ENCODE measurements at places on chromosomes 5 and 9.

DNA sequence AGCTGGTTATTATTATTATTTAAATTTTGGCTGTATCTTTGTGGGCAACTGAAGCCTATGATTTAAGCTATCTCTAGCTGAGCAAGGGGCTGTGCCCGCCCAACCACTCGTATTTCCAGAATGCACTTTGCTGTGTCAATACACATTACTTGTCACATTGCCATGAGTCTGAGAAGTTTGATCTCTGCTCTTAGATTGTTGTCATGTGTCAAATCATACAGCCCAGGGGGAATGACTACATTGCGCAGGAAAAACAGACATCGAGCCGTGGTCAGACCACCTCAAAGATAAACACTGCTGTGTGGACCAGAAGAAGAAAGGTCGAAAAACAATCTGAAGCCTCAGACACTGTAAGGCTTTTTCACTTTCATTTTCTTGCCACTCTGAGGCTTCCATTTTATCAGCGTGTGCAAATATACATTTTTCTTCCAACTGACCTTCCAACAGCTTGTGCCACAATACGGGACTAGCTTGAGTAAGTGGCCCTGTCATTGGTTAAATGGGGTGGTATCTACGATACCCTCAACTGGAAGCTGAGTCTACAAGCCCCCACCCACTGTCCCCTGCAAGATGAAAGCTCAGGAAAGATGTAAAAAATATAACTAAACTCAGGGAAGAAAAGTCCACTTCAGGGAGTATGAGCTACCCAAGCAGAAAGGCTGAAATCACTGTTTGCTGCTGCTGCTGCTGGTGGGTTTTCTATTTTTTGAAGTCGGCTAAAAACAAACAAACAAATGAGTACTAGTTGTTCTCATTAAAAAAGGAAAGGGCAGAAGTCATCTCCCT lies 603.0 kb downstream of the BNC2 start:
- DNase-seq: no peak

DNA sequence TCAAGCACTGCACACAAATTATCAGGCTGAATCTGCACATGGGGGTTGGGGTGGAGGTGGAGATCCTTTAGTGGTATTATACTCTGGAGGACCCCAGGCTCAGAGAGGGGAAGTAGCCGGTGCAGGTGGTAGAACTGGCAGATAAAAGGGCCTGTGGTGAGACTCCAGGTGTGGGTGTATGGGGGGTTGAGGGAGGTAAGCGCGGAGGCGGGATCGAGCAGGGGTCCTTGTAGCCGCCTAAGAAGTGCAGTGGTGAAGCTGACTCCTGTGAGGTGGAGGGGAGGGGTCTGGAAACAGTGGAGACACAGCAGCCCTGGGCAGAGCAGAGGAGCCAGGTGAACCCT lies 841 bp downstream of the ACSL6 start:
- DNase-seq: no peak

- no peak for DNase-seq
These were observed 51.5 kb downstream of the CTNND2 start for GRCh38 chr5:11852717-11853087.

DNA sequence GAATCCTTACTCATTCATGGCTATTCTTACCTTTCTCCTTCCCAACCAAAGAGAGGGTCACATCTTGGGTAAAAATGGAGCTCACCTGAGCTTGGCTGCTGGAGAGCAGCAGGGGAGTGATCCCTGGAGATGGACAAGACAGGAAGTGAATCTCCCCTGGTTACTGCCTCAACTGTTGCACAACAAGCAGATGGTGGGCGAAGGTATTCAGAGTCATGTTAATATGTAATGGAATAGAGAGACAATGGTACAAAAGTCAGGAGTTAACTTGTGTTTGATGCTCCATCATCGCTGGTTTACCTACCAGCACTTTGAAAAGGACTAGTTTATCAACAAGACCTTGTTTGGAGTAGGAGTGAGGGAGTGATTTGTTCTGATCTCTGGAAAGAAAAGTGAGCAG lies 13.0 kb upstream of the PLPP1 start:
- DNase-seq: no peak

DNA sequence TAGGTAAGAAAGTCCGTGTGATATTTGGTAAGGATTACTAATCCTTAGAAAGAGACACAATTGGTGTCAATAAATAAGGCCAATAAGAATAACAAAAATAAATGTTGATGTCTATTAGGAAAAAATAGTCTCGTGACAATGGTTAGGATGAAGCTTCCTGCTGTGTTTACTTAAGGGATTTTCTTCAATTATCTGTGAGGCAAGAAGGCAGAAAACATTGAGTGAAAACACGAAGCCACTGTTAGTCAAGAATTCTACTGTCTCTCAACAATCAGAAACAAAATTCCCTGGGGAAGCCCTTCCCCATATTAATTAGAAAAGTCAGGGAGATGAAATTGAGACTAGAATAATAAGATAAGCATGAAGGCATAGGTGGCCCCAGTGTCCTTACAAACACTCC lies 149.0 kb downstream of the SYK start:
- no peak for DNase-seq

- DNase-seq: no peak
These were observed 22.4 kb upstream of the LTC4S start for GRCh38 chr5:179771311-179771895.

DNA sequence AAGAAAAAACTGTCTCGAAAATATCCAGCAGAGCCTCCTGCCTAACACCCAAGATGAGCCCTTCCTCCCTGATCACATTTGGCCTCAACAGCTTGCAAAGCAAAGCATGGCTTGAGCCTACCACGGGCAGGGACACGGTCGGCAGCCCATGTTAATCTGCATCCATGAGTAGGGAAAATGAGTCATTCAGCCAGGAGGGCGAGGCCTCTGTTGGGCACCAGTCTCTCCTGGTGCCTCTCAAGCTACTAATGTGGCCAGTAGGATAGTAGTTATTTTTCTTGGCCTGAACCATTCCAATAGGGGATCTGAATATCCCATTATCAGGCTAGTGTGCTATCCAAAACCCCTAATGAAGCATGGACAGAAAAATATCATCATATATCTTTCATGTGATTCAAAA lies 43.0 kb upstream of the SHB start:
- DNase-seq: no peak

DNA sequence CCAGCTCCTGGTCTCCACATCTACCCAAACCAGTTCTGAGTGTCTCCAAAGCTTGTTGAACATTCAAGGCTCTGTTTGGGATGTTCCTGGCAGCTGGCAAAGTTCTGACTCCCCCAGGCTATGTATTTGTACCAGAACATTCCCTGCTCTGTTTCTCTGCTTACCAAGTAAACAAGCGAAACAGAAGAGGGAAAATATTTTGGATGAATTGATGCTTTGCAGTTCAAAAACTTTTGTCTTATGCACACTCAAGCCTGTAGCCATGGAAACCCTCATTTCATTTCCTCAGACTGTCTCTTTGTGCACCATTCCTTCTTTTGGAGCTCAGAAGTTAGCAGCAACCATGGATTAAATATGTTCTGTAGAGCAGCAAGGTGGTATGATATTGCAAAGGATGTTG lies 145.8 kb downstream of the ACTL7B start:
- DNase-seq: no peak

DNA sequence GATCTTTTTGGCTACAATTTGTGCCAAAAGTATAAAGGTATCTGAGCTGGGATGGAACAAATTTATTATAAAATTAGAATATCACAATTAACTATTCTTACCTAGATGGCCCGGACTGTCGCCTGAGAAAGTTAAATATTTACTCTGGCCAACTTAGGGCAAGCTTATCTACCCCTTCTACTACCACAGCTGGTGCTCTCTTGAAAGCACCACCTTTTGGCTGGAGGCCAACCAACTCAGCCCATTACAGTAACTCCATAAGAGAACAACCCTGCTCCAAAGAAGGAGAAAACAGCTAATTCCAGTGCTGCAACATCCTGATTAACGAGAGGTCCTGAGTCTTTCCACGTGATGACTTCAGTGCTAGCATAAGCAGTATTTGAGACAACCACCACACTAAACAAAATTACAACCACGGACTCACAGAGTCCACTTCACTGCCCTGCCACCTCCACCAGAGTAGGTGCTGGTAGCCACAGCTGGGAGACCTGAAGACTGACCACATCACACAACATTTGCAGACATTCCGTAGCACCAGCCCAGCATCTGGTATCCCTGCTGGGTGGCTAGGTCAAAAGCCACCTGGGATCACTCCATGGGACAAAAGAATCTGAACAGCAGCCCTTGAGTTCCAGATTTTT lies 43.2 kb downstream of the RGMB start:
- no peak for DNase-seq

DNA sequence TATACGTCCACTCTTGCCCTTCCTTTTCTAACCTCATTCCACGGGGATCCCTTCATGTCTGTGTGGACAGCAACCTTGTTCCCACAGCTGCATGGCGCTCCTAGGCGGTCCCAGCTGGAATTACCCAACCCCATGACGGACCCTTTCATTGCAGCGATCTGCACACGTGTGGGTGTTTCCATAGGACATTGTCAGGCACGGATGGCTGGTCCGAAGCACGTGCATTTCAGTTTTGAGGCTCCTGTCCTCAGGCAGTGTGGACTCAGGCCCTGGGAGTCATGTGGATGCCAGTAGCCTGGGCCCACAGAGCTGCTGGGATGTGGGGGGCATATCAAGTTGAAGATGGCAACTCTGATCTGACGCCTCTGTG lies 15.0 kb downstream of the CARD19 start:
- no peak for DNase-seq

DNA sequence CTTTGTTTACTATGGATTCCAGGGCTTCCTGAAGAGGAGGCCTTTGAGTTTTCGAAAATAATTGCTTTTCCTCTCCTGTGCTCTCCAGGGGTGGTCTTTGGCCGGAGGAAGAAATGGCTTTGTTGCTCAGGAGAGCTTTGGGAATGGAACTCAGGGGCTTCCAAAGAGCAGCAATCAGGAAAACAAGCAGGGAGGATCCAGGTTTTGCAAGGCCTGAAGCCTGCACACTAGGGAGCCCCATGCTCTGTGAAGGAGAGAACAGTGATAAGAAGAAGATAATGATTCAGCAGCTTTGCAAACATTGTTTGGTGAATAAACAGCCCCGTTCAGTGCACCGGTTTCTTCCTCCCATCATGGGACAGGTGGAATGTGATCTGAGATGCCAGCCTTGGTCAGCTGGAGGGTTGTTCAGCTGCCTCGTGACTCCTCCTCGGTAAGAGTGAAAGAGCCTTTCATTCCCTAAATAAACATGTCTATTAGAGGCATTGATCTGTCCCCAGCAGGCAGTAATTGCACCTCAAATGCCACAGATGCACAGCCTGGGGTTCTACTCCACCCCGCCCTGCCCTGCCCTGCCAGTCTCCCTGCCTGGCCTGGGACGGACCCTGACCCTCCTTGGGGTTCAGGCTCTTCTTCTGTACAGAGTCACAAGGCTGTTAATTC lies 11.5 kb upstream of the ALDH1B1 start:
- no peak for DNase-seq

- DNase-seq: no peak
These were observed 231.6 kb downstream of the ELAVL2 start for GRCh38 chr9:23594421-23594820.

GRCh38 chr9:95460518-95461164 lies 56.1 kb downstream of the PTCH1 start:
- no peak for DNase-seq

DNA sequence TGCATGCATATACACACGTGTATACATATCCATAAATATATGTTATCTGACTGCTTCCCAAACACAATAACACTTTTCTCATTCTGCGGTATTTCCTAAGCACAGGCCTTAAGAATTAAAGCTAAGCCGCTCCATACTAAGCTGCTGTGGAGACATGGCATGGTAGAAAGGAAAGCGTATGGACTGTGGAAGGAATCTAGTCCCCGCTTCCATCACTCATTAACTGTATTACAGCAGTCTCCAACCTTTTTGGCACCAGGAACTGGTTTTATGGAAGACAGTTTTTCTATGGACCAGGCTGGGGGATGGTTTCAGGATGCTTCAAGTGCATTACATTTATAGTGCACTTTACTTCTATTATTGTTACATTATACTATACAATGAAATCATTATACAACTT lies 11.3 kb downstream of the CDKL3 start:
- no peak for DNase-seq

DNA sequence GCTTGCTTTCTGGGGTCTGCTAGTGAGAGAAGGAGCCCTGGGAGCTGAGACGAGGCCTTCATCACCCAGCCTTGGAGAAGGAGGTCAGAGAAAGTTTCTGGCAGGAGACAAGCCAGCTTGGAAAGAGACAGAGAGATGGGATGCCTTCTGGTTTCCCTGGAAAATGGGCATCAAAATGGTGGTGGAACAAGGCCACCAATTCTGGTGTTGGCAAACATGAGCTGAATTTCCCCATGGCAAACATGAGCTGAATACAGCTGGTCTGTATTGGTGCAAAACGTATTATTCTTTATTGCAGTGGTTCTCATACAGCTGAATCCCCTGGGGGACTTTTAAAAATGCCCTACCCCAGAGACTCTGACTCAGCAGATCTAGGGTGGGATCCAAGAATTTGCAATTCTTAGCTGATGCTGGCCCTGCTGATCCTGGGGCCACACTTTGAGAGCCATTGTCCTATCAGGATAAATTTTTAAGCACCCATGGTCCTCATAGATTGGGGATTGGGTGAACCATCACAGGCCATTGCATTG lies 39.1 kb upstream of the S1PR3 start:
- DNase-seq: no peak
